Germinal center (tissue), 1 donor: ENCODE measurements at places on chromosomes 6 and 20.
A peak's percentile ranks its signal among the peaks of the same experiment; 100 is the strongest.

- DNase-seq = no peak
Observed at GRCh38 chr20:39195582-39196021, 233.5 kb downstream of the DHX35 start.

GRCh38 chr20:41139227-41140093 is 2.1 kb downstream of the PLCG1 start:
- DNase-seq = no peak

DNA sequence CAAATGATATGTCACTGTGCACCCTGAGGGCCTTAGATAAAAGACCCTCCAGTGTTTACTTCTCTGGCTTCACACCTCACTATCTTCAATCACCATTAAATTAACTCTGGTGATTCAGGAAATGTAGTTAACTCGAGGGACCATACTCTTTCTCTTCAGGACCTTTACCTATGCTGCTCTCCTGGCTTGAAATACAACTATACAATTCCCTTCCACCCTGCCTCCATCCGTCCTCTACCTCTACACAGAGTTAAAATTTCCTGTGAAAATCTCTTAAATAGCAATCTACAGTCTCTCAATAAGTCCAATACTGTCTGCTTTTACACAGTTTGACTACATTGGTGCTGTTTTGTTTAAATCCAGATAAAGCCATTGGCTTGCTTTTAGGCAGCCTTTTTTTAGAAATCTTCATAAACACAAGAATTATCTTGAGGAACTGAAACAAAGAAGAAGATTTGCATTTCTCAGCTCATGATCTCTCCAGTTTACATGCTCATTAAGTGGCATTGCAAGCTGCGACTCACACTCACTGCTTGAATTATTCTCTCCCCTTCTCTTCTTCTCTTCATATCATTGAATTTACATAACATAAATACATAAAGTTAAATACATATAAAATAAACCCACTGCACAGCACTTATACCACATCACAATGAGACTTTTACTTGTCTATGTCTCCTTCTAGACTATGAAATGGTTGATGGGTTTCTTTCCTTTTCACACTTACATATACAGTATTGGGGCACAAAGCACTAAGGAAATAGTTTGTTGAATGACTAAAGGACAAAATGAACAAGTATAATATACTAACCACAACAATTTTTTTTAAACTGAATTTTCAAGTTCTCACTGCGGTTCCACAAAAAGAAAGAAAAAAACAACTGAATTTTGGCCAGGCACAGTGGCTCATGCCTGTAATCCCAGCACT is 239.0 kb upstream of the KCNQ5 start:
- DNase-seq = peak; percentile 51

GRCh38 chr6:132498638-132499037 is 14.3 kb downstream of the STX7 start:
- no peak for DNase-seq

GRCh38 chr20:44979090-44979621 is 12.8 kb downstream of the STK4 start:
- DNase-seq = peak; percentile 77

GRCh38 chr6:10268111-10268510 is 146.8 kb downstream of the TFAP2A start:
- DNase-seq = no peak

GRCh38 chr20:41100001-41100480 is 37.3 kb upstream of the PLCG1 start:
- DNase-seq = no peak

- DNase-seq = no peak
Observed at GRCh38 chr20:4165984-4166725, 150.8 kb upstream of the RNF24 start.
